Cardiac muscle cell (in vitro differentiated cells and primary cell): ENCODE measurements at places on chromosomes 6 and 20. TPM values are rescaled to one million over a fixed set of nuclear protein-coding genes. Genes with fewer than 3 reads are reported as not detected.

The ERVFRD-1 gene
- total RNA-seq: not detected in 2 replicates

The ZSWIM3 gene
- 7.4 and 8.0 TPM in 2 replicates for total RNA-seq

GRCh38 chr6:3297006-3297405, 38.3 kb downstream of the PSMG4 start:
- no peak for DNase-seq

- no peak for DNase-seq
These were observed 760.6 kb downstream of the KIF16B start for GRCh38 chr20:15812696-15813095.

GRCh38 chr20:64142590-64142989, 21.7 kb upstream of the MYT1 start:
- DNase-seq: no peak
